CD4-positive, alpha-beta T cell treated with Interleukin-15 for 4 hours (primary cell): ENCODE measurements at places on chromosomes 2 and 18.

DNA sequence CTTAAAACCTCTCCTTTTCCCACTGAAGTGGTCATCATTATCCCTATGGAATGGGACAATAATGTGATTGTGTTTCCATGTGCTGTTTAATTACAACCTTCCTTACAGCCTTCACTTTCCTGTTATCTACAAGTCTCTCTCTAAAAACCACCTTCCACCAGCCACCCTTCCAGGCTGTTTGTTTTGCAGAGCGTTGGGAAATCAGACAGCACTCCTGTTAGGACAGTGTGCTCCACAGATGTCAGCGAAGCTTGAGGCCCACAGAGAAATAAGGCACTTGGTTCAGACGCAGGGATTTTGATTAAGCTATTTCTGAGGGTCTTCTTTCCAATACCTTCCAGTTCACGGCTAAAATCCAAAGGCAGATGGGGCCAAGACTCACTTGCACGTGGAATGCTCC lies 32.3 kb upstream of the ASPRV1 start:
- DNase-seq, result no peak

GRCh38 chr2:147100406-147101035 lies 744.3 kb upstream of the ACVR2A start:
- DNase-seq, result no peak

- DNase-seq, result no peak
Observed at GRCh38 chr2:237588044-237588696, 2.4 kb downstream of the RAB17 start.

GRCh38 chr2:36058953-36059352 lies 296.6 kb upstream of the CRIM1 start:
- DNase-seq, result no peak

DNA sequence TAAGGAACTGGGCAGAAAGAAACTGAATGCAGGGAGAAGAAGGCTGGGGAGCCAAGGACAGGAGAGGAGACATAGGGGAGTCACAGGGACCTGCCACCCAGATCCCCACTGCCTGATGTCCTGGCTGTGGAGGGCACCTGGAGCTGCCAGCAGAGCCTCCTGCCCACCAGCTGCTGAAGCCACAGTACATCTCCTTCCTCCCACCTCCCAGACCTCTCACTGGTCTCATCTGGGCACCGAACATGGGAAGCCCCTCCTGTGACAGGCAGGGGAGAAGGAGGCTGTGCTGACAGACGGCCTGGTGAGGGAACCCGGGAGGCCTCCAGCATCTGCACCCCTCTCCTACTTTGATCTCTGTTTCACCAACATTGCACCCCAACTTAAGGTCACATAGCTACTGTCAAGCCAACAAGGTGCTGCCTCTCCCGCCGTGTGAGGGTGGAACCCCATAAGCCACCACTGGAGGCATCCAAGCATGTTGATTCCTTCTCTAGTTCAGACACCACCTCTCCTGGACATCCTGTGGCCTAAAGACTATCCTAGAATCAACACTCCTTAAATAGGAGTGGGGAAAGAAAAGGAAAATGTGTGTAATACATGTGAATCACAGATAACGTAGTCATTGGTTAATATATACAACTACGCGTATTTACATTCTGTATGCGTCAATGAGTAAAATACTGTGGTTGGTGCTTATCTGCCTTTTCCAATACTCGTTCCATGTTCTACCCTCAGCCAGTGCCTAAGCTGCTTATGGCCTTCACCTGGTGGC lies 3.5 kb upstream of the RNPEPL1 start:
- no peak for DNase-seq

GRCh38 chr18:46338766-46339165 lies 234.6 kb downstream of the HAUS1 start:
- DNase-seq, result no peak

- DNase-seq, result no peak
Observed at GRCh38 chr18:35912332-35912731, 60.1 kb upstream of the RMP24 start.

- DNase-seq, result no peak
Observed at GRCh38 chr2:219542931-219543595, 546 bp downstream of the CHPF start.
